Stimulated activated CD4-positive, alpha-beta T cell treated with anti-CD3 and anti-CD28 coated beads, Interleukin-15, amount 100 ng/mL, for 1 hour (primary cell): ENCODE measurements at places on chromosomes 7 and 10.
A peak's percentile ranks its signal among the peaks of the same experiment; 100 is the strongest.

DNA sequence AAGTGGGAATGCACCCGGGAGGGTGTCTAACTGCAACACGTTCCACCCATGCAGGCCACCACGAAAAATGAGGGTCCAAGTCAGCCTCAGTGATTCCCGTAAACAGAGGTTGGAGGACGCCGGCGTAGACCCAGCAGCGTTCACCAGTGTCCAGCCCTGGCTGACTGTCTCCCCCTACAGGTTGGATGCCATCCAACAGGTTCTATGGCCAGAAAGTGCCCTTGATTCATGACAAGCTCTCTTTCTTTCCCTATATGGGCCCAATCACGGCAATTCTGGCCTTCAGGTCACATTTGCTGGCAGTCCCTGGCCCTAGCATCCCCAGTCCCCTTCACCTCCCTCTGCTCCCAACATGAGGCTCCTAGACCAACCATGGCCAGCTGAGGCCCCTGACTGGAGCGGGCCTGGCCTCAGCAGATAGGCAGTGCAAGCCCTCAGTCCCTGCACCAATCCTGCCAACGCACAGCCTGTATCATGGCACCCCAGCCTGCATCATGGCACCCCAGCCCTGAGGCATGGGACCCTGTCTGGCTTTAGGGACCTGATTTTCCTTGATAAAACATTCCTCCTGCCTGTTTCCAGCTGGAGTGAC is 227.4 kb downstream of the GRID1 start:
- DNase-seq, result no peak

DNA sequence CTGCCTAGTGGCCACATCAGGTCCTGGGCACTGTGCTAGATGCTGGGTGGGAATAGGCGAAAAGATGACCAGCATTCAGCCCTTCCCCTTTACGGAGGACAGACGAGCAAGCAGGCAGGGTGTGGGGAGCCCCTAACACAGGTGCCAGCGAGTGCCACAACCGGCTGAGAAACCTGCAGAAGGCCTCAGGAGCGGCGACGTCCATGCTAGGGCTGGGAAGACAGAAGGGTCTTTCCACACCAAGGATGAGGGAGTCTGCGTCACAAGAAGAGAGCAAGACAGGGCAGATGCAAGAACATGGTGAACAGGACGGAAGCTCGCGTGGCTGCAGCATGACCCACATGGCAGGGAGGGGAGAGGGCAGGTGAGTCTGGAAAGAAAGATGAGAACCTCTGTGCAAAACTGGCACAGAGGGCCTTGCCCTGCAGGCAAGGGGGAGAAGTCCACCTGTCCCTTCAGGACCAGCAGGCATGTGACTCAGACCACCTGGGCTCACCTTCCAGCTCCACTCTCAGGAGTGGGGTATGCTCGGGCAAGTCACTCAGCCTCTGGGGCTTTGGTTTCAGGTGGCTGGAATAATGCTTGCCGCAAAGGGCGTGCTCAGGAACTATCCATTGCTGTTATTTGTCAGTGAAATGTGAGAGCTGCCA is 36.6 kb downstream of the KCNH2 start:
- no peak for DNase-seq

GRCh38 chr10:71064413-71065118 is 147.8 kb upstream of the UNC5B start:
- no peak for DNase-seq

- DNase-seq, result no peak
These were observed 64.6 kb upstream of the CALN1 start for GRCh38 chr7:72476608-72477305.

- no peak for DNase-seq
These were observed 61.2 kb upstream of the YAE1 start for GRCh38 chr7:39504963-39505362.

GRCh38 chr7:32217341-32218153 is 147.3 kb upstream of the PDE1C start:
- no peak for DNase-seq

GRCh38 chr7:155071121-155071651 is 1.1 kb downstream of the HTR5A start:
- no peak for DNase-seq

DNA sequence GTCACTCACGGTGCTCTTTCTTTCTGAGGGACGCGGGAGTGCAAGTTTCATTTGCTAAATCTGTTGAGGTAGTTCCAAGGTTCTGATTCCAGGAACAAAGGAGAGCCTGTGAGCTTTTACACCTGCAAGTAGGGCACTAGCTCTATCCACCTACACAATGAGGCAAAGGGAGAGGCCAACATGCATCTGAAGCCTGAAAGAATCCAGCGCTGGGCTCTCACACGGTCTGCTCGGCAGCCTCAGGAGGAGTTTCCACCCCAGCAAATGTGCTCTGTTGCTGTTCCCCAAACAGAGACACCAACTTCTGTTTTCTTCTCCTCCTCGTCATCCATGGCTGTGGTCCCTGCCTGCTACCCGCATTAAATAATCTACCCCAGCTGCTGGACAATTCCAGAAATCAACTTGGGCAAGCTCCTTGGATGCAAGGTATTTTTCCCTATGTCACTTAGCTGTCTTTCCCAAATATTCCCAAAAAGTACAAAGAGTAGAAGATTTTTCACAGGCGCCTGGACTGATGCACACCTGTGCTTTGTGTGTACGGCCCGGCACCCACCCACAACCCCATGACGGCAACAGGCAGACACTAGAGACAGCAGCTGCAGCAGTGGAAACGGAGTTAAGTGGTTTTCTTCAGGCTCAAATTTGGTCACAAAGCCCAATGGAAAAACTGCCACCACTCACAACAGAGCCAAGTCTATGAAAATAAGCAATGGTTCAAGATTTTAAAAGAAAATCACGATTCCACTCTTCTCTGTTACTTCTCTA is 176.8 kb downstream of the ZMYND11 start:
- DNase-seq, result no peak

- DNase-seq, result peak; percentile 64
These were observed at the start of gene ZMYND11 for GRCh38 chr10:135132-135600. TSS of gene ZMYND11 (plus strand) at chr10:135455. CDS start at chr10:180013, 44,558 bp downstream.

- DNase-seq, result no peak
These were observed 109.6 kb downstream of the CPXM2 start for GRCh38 chr10:123781956-123782500.
